ENCODE measurements at places on chromosomes 3 and 15.

DNA sequence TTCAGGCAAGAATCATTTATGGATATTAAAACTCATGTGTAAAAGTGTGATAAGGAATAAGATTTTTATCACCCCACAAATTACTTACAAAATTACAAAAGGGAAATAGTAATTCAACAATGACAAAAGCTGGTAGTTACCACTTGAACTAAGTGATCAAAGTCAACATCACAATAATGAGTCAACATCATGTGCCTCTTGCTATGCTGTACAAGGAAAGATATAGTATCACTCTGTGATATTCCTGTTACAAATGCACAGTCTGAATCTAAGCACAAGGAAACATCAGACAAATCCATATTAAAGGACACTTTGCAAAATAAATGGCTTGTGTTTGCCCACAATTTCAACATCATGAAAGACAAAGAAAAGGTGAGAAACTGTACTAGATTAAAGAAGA lies 90.5 kb upstream of the PLCL2 start:
- H3K4me3 ChIP-seq: no peak overlapping the region
- H3K27me3 ChIP-seq: no peaks in the 10 kb centered on the region
- no peak overlapping the region for H3K27ac ChIP-seq
- no peaks in the 10 kb centered on the region for H3K36me3 ChIP-seq

GRCh38 chr3:182349051-182349450 lies 444.3 kb upstream of the ATP11B start:
- H3K27me3 ChIP-seq: no peaks in the 10 kb centered on the region
- H3K27ac ChIP-seq: no peak overlapping the region
- H3K36me3 ChIP-seq: no peaks in the 10 kb centered on the region
- DNase-seq: no peak

- H3K27ac ChIP-seq: no peak overlapping the region
- H3K4me1 ChIP-seq: peaks cover 13% of the 10 kb centered on the region
- no peak overlapping the region for H3K4me3 ChIP-seq
- H3K36me3 ChIP-seq: no peaks in the 10 kb centered on the region
Observed at GRCh38 chr15:89662893-89663626, 7.8 kb upstream of the KIF7 start.

GRCh38 chr3:151171145-151171757 lies 31.8 kb downstream of the GPR171 start:
- no peak overlapping the region for H3K4me3 ChIP-seq
- H3K27ac ChIP-seq: no peak overlapping the region
- DNase-seq: no peak
- H3K36me3 ChIP-seq: no peaks in the 10 kb centered on the region

DNA sequence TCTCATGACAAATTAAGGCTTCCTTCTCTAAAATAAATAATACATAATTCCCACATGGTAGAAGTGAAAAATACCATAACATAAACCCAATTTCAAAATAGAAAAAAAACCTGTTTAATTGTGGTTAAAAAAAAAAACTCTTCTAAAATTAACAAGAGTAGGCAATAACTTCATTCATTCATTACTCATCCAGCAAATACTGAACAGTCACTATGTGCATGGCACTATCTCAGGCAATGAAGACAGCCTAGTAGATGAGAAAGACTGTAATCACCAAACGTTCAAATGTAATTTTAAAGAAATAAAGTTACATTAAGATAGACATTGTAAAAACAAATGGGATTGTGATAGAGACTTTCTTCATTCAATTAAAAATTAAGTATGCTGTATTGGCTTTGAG lies 43.4 kb downstream of the TFDP2 start:
- H3K27me3 ChIP-seq: no peaks in the 10 kb centered on the region
- H3K4me1 ChIP-seq: peaks cover 9% of the 10 kb centered on the region
- H3K36me3 ChIP-seq: no peaks in the 10 kb centered on the region
- DNase-seq: no peak
- H3K27ac ChIP-seq: no peak overlapping the region

All from neural progenitor cell (in vitro differentiated cells).